Smooth muscle cell of the pulmonary artery (primary cell): ENCODE measurements at places on chromosomes 11 and 22. TPM values are rescaled to one million over a fixed set of nuclear protein-coding genes. Genes with fewer than 3 reads are reported as not detected.

The APOL4 gene
- total RNA-seq, result 0.07 and 0.39 TPM in 2 replicates

The NXPE2 gene
- 0.07 TPM in 2 replicates for total RNA-seq

The PKNOX2 gene
- 6.2 and 10.4 TPM in 2 replicates for total RNA-seq

The TRIM51 gene
- total RNA-seq, result not detected in 2 replicates

The NCR3LG1 gene
- total RNA-seq, result 3.5 and 8.4 TPM in 2 replicates

The FOLH1 gene
- 0.65 TPM in 1 of 2 replicates, not detected in the other for total RNA-seq

The MIOX gene
- 0.10 TPM in 1 of 2 replicates, not detected in the other for total RNA-seq

The MTFP1 gene
- total RNA-seq, result 5.4 and 10.4 TPM in 2 replicates

The BTBD18 gene
- total RNA-seq, result not detected in 2 replicates

The VPREB3 gene
- not detected in 2 replicates for total RNA-seq
